Activated CD8-positive, alpha-beta memory T cell treated with anti-CD3 and anti-CD28 coated beads for 48 hours (primary cell): ENCODE measurements at places on chromosomes 4 and X.

- no peak for DNase-seq
Observed at GRCh38 chr4:88690355-88690754, 7.3 kb downstream of the NAP1L5 start.

DNA sequence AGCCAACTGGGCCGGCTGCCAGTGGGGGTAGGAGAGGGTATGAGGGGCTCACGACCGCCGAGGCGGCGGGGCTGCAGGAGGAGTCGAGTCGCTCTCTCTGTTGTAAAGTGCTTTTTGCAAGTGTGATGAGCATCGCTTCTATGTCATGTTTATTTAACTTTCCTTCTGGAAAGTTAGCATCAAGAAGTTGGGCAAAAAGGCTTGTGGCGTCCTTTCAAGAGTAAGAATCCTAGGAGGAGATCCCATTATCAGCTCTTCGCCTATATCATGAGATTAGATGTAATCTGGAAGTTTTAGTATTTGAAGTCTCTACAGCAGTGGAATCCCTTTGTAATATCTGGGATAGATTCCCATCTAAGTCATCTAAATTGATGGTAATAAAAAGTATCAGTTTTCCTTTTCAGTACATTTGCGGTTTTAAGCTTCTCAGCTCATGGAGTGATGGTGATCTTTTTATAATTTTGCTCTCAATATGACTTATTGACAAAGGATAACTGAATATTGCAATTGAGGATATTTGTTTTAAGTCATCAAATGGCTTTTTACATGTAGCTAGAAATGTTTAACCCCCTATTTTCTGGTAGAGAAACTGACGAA lies 1.7 kb downstream of the GALNT7 start:
- DNase-seq: no peak

- no peak for DNase-seq
Observed at GRCh38 chr4:129822701-129823100, 726.7 kb downstream of the C4orf33 start.

- no peak for DNase-seq
Observed at GRCh38 chr4:87235020-87235671, 14.7 kb upstream of the KLHL8 start.

GRCh38 chr4:39825741-39826231 lies 127.8 kb downstream of the UBE2K start:
- no peak for DNase-seq

DNA sequence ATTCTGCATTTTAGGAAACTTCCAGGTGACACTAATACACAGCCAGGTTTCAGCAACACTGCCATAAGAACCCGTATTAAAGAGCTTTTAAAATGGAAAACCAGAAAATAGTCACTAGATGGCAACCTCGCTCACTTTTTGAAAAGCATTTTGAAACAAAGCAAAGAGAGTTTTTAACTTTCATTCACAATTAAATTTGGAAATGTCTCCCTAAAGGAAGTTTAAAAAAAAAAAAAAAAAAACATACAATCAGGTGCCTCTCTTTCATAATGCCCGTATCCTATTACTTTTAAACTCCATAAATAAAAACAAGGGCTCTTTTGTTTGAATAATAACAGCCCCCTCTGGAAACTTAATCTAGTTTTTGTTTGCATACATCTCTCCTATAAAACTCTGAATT lies 20.3 kb downstream of the MEPE start:
- no peak for DNase-seq

GRCh38 chr4:37908488-37909331 lies 17.8 kb downstream of the TBC1D1 start:
- no peak for DNase-seq
